ENCODE measurements at places on chromosomes 12 and 14.

GRCh38 chr14:63673886-63674497 is 32.3 kb upstream of the WDR89 start:
- DNase-seq = no peak

DNA sequence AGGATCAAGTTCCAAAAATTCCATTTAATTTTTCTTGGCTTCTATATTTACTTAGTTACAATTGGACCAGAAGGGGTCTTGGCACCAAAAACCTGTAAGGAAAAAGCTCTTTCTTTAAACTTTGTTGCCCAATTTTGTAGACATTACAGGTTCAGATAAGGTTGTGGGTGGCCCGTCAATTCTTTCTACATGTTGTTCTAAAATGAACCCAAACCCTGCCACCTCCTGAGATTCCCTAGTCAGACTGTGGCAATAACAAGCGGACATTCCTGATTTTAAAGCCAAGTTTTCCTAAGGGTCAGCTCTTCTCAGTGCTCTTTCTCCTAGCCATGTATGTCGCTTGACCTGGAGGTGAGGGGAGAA is 45.0 kb upstream of the GSG1 start:
- no peak for DNase-seq

DNA sequence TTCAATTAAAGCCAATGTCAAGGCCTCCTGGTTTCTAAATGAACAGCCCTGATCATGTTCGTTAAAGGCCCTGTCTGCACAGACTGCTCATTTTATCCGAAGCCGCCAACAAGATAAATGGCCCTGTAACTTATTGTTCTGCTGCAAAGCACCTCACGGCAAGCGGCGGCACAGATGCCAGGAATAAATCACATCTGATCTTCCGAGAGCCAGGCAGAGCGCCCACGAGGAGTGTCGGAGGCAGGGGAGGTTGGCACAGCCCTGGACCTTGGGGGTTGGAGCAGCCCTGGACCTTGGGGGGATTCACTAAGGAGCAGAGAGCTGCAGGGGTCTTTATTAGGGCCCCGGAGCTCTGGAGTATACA is 110.5 kb downstream of the SCARB1 start:
- DNase-seq = no peak

- DNase-seq = no peak
Measured at GRCh38 chr12:60335745-60336144, 739.9 kb downstream of the SLC16A7 start.

- no peak for DNase-seq
Measured at GRCh38 chr14:20306079-20306423, 300 bp upstream of the TTC5 start.

- no peak for DNase-seq
Measured at GRCh38 chr12:53219292-53219955, 12.4 kb upstream of the ITGB7 start.

GRCh38 chr14:93086441-93087055 is 29.2 kb downstream of the ITPK1 start:
- DNase-seq = no peak

- DNase-seq = no peak
Measured at GRCh38 chr12:123919980-123920360, 52.7 kb downstream of the CCDC92 start.

- no peak for DNase-seq
Measured at GRCh38 chr12:47343684-47344567, 264.2 kb upstream of the AMIGO2 start.

DNA sequence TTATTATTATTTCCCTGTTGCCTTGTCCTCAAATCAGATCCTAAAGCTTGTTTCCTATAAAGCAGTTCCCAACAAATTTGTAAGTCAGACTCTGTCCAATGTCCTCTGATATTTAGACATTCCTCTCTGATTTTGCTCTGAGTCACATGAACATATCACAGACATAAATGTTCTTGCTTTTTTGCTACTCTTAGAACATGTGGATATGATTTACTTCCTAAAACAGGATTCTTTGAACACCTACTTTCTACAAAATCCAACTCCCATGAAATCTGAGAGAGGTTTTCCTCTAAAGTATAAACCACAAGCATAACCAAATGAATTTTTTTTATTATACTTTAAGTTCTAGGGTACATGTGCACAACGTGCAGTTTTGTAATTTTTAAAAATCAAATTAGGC is 181.3 kb upstream of the SLC38A2 start:
- no peak for DNase-seq

- DNase-seq = no peak
Measured at GRCh38 chr14:55052269-55052930, 953 bp downstream of the MAPK1IP1L start.

- no peak for DNase-seq
Measured at GRCh38 chr12:92866418-92866817, 62.7 kb downstream of the EEA1 start.

GRCh38 chr12:23581913-23582312 is 367.6 kb downstream of the SOX5 start:
- DNase-seq = no peak

DNA sequence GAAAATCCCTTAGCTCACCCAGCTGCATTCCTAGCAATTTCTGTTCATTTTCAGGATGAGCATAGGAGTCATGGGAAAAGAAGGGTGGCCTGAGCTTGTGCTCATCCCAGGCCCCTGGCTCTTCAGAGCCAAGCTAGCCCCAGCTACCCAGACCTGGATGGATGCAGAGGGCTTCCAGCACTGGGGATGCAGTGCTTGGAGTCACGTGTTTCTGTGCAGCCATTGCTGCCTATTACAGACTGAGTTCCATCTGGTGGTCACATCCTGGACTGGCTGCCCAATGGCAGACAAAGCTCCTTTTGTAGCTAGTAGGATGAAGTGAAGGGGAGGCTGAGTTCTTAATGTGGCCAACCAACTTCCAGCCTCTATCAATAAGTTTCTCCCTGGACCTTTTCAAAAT is 54.2 kb upstream of the JDP2 start:
- DNase-seq = no peak

DNA sequence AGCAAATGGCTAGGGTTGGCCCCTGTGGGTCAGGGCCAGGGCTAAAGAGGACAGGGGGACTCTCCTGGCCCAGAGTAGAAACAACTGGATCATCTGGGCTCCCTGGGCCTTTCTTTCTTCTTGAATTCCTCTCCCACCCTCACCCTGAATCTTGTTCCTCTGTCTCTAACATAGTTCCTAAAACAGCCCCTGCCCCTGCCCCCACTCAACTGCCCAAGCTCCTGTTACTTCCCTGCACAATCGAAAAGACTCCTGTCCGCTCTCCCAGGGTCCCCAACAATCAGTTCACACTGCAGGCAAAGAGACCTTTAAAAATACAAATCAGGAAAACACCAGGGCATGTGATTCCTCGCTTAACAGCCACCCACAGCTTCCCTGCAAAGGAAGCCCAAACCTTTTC is 18.0 kb upstream of the ANKRD33 start:
- DNase-seq = no peak

DNA sequence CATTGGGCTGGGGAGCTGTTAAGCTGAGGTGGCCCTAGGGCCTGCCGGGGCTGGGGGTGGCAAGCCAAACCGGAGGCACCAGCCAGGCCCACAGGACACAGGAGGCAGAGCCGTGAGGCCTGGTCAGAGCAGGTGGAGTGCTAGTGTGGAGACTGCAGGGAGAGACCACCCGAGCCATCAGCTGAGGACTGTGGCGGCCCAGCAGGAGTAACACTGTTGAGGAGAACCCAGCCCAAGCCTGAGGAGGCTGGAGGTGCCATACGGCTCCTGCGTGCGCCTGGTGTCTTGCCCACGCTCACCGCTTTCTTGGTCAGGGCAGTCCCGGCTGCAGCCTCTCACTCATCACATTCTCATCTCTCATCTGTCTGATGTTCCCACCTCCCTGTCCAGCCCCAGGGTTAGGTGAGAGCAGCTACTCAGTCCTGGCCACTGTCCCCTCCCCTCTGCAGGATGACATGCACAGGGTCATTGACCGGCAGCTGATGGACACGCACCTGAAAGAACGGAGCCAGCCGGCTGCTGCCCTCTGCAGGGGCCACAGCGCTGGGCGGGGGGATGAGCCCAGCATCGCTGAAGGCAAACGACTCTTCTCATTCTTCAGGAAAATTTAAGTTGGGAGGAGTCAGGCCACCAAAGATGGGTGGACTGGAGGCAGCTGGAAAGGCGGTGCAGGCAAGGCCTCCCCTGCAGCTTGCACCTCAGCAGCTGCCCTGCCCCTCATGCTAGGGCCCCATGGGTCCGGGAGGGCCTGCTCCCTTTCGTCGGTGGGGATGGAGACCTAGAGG is 23.8 kb downstream of the RAB35 start:
- DNase-seq = no peak

GRCh38 chr12:130249376-130249775 is 87.1 kb downstream of the FZD10 start:
- peak; percentile 13 for DNase-seq

GRCh38 chr12:66590275-66590985 is 88.4 kb downstream of the GRIP1 start:
- DNase-seq = no peak

GRCh38 chr14:99507860-99508640 is 26.8 kb downstream of the CCNK start:
- no peak for DNase-seq

DNA sequence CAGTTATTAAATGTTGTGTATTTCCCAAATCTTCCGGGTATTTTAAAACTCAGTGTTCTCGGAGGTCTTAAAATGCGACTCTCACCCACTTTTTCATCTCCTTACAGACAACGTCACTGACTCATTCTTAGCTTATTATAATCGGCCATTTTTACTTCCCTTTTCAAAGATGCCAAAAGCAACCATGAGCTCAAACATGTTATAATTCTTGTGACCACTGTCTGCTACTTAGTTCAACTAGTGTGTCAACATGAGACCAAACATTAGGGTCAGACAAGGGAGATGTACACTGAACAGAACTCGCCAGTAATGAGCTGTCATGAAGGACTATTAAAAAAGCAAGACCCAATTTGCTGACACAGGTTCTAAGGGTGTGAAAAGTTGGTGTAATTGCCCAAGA is 4.2 kb upstream of the GRIP1 start:
- no peak for DNase-seq

- DNase-seq = no peak
Measured at GRCh38 chr12:51972849-51973273, 21.4 kb downstream of the ACVR1B start.

GRCh38 chr12:115979851-115980250 is 297.6 kb downstream of the MED13L start:
- peak; percentile 32 for DNase-seq

- no peak for DNase-seq
Measured at GRCh38 chr14:69376439-69376838, 21.7 kb downstream of the ERH start.
